Right forelimb (tissue), 1 donor: ENCODE measurements at places on chromosomes 6 and 20.

GRCh38 chr6:169345146-169345545 lies 91.5 kb upstream of the THBS2 start:
- DNase-seq = peak; percentile 62

DNA sequence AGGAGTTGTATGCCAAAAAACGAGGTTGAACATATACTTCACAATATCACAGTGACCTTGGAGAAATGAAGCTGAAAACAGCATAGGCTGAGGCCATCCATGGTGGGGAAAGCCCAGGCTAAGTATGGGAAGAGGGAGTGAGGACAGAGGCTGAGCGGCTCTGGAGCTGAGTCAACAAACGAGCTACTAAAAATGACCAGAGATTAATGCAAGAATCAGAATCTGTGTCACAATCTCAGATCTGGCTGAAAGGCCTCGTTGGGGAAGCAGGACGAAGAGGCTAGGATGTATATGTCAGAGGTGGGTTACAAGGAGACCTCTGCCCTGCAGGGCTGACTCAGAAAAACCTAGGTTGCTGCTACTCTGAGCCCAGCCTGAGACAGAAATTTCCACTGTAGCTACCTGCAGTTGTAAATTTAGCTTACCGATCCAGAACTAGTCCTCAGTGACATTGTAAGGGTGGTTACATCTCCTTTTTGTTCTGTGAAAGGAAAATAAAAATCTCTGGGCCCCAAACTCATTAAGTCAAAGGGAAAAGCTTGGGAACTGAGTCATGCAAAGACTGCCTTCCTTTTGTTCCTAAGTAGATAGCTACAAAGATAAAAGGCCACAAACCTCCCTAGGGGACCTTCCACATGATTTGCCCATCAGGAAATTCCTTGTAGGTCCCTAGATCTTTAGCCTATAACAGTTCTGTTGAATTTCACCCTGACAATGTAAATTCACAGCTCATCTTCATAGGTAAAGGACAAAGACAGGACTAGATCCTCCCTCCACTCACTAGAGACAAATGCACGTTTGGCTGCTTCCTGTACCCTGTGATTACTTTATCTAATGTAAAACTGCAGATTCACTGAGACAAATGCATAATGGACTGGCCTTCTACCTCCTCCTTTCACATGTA lies 8.5 kb upstream of the TUBB2A start:
- DNase-seq = no peak

DNA sequence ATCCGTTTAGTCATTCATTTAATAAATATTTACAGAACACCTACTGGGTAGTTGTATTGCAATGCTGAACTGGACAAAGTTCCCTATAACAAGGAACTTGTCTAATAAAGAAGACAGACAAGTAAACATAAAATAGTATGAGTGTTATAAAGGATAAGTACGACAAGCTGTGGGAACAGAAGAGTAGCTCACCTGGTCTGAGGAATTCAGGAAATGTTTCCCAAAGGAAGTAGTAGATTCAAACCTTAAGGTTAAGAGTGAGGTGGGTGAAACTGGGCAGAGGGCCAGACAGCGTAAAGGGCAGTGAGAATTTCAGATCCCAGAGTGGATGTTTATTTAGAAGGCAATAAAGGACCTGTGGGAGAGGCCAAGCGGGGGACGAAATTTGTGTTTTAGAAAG lies 72.3 kb upstream of the CD2AP start:
- no peak for DNase-seq

DNA sequence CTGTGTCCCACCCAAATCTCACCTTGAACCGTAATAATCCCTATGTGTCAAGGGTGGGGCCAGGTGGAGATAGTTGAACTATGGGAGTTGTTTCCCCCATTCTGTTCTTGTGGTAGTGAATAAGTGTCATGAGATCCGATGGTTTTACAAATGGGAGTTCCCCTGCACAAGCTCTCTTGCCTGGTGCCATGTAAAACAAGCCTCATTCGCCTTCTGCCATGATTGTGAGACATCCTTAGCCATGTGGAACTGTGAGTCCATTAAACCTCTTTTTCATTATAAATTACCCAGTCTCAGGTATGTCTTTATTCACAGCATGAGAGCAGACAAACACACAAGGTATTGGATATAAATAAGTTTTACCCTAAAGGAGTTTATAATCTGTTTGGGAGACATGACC lies 121.2 kb downstream of the MMUT start:
- DNase-seq = no peak

- DNase-seq = no peak
Measured at GRCh38 chr6:65289491-65289890, 417.5 kb downstream of the EYS start.

DNA sequence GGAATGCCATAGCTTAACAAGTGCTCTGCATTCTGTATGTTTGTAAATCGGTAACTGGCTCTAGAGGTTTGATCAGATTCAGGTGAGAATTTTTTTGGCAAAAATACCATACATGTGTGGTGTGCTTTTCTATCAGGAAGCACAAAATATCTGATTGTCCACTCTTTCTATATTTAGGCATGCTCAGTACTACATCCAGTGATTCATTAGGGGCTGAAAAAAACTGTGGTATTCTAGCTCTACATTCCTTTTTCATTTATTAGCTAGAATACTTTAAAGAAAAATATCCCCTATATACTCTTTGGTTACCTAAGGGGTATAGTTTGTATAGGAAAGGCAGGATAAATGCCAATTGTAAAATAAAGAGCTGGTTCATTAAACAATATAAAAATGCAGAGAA lies 10.6 kb upstream of the ELOVL2 start:
- no peak for DNase-seq

- DNase-seq = no peak
Measured at GRCh38 chr6:19333936-19334335, 503.2 kb upstream of the ID4 start.

- no peak for DNase-seq
Measured at GRCh38 chr6:113315879-113316278, 541.3 kb upstream of the MARCKS start.

DNA sequence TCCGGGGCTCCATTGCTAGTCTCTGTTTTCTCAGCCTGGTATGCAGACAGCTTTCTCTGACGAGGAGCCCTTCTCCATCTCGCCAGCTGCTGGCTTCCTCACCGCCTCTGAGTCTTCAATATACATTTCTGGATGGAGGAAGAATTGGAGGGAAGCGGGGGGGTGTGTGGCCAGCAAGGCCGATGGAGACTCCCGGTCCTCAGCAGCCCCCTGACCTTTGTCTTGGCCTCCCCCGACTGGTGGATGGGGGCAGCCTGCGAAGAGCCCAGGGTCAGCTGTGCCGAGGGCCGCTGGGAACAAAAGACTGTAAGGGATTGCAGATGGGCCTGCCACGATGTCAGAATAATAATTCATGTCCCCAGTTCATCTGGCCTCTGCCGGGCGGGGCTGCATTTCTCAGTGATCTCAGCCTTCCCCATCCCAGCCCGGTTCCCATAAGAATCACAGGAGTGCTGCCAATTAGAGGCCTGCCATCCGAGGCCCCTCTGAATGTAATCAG lies 54.3 kb upstream of the STX16 start:
- DNase-seq = peak; percentile 80

- DNase-seq = no peak
Measured at GRCh38 chr6:135871296-135871695, 19.8 kb downstream of the PDE7B start.

GRCh38 chr20:23146181-23146580 lies 60.1 kb upstream of the CD93 start:
- DNase-seq = peak; percentile 18

DNA sequence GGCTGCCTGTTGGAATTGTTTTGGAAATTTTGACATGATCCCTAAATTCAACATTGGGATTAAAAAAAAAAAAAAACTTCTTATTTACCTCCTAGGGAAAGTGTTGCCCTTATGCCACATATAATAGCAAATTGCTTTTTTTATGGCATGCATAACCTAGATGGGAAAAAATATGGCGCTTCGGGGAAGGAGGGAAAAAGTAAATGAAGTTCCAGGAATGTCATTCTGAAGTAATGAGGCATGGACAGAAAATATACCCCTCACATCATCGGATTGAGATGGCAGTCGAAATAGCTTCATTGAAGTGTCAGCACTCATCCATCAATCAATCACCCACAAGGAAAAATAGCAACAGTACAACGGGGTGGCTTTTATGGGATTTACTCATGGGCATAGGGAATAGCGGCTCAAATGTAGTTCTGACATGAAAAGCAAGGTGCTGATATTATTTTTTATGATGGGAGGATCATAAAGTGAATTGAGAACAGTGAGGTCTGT lies 104.8 kb downstream of the ZNF217 start:
- DNase-seq = no peak

DNA sequence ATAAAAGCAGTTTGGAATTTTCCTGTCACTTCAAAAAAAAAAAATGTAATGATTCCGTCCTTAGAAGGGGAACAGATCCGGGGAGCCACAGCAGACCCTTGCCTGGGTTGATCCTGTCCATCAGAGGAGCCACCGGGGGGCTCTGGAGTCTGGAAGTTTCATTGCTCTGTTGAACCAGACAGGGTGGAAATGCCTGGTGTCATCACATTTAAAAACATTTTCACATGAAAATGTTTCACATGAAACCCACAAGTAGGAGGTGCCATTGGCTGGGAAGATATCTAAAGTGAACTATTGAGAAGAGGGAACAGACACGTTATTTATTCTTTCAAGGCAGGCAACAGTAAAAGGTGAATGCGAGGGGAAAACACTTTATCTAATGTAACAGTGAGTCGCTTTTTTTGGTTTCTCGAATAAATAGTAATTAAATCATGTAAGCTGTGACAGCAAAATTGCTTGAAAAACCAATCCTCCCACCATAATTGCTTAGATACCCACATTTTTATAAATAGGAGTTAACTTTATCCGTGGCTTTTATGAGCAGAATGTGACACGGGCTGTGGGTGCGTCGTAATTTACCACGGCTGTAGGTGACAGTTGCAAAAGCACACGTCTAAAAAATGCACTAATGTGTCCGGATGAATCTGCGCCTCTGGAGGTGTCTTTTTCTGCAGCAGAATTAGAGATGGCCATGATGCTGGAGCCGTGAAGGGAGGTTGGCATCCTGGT lies 323.4 kb downstream of the TAF4 start:
- DNase-seq = no peak

DNA sequence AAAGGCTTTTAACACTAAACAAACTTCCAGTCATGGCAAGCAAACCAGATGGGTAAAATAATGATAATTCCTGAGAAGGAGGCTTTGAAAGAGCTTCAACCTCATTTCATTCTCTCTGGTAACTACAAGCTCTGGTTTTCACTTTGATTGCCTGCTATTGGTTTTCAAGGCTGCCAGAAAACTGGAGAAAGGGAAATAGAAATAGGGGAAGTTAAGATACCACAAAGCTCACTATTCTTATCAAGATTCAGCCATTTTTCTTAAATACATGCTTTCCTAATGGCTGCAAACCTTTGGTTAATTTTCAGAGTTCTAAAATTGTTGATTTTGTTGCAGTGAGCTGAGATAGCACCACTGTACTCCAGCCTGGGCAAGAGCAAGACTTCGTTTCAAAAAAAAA lies 42.5 kb upstream of the NELFCD start:
- DNase-seq = no peak

DNA sequence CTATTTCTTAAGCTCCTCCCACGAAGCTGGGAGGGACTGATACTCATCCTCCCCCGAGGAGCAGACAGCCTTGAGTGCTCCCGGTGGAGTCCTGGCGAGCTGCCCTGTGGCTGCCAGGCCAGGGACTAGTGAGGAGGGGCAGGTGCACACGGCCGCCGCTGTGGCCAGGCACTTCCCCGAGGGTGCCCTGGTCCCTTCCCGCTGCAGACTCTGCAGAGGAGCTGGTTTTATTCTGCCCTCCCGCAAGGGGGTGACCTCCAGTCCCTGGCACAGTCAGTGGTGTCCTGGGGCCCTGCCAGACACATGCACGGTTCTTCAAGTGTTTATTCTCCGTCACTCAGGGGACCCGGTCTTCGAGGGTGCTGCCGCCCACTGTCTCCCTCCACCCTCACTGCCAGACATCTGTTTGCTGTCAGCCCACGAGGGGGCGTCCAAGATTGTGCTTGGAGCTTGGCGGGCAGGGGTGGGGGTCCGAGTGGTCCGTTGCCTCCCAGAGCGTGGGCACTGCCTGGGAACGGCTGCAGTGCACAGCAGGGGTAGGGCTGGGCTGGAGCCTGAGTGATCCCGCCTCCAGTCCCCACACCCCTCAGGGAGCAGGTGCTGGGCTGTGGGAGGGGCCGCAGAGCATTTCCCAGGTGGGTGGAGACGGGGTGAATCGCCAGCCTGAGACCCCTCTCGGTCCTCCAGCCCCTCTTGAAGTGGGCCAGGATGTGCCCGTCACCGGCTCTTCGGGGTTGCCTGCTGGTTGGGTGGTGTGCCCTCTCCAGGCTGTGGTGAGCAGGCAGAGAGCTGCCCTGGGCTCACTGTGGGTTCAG lies 3.1 kb upstream of the CABLES2 start:
- DNase-seq = no peak

- no peak for DNase-seq
Measured at GRCh38 chr20:60583741-60584140, 625.5 kb downstream of the CDH26 start.

DNA sequence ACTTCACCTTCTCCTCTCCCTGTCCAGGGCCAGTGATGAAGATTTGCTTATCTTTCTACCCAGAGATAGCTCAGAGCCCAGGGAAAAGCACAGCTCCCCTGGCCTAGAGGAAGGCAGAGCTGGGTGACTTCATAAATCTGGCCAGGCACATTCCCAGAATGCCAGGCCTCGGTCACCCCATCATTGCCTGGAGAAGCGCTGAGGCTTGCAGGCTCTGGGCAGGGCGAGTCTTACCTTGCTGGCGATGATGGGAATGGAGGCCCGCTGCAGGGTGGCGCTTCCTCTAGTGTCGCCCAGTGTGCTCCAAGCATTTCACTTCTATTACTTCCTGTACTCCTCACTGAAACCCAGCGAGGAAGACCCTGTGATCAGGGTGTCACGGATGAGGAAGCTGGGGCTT lies 60.1 kb downstream of the DAAM2 start:
- DNase-seq = no peak

- DNase-seq = no peak
Measured at GRCh38 chr6:151701911-151702562, 105.4 kb upstream of the ESR1 start.

- no peak for DNase-seq
Measured at GRCh38 chr20:16011056-16011455, 562.2 kb downstream of the KIF16B start.

- no peak for DNase-seq
Measured at GRCh38 chr6:223763-224162, 68.5 kb upstream of the DUSP22 start.

GRCh38 chr6:53492860-53493634 lies 51.9 kb downstream of the GCLC start:
- peak; percentile 51 for DNase-seq

- DNase-seq = no peak
Measured at GRCh38 chr6:14520536-14520935, 403.0 kb downstream of the CD83 start.
